ENCODE measurements at places on chromosomes 4 and X.

- peak; percentile 79 for DNase-seq
These were observed 636 bp upstream of the AMOT start for GRCh38 chrX:112841114-112841819.

GRCh38 chr4:183348706-183349659 is 26.8 kb upstream of the CLDN24 start:
- no peak for DNase-seq

GRCh38 chrX:139967300-139967699 is 2.0 kb upstream of the CXorf66 start:
- DNase-seq: no peak

GRCh38 chrX:78708262-78708661 is 39.3 kb upstream of the LPAR4 start:
- no peak for DNase-seq

GRCh38 chr4:155060419-155060818 is 148.0 kb upstream of the NPY2R start:
- DNase-seq: no peak

DNA sequence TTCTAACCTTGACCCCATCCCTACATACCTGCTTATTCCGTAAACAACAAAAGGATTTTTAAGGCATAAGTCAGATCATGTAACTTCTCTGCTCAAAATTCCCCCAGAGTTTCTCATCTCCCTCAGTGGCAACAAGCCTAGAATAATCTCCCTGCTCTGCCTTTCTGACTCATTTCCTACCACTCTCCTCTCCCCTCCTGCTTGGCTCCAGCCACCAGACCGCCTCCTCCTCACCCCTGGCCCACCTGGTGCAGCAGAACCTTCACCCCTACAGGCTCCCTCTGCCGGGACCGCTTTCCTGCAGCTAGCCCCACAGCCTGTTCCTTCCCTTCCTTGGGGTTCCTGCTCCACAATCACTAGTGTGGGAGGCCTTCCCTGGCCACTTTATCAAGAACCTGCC is 32.1 kb downstream of the TSPAN5 start:
- no peak for DNase-seq

DNA sequence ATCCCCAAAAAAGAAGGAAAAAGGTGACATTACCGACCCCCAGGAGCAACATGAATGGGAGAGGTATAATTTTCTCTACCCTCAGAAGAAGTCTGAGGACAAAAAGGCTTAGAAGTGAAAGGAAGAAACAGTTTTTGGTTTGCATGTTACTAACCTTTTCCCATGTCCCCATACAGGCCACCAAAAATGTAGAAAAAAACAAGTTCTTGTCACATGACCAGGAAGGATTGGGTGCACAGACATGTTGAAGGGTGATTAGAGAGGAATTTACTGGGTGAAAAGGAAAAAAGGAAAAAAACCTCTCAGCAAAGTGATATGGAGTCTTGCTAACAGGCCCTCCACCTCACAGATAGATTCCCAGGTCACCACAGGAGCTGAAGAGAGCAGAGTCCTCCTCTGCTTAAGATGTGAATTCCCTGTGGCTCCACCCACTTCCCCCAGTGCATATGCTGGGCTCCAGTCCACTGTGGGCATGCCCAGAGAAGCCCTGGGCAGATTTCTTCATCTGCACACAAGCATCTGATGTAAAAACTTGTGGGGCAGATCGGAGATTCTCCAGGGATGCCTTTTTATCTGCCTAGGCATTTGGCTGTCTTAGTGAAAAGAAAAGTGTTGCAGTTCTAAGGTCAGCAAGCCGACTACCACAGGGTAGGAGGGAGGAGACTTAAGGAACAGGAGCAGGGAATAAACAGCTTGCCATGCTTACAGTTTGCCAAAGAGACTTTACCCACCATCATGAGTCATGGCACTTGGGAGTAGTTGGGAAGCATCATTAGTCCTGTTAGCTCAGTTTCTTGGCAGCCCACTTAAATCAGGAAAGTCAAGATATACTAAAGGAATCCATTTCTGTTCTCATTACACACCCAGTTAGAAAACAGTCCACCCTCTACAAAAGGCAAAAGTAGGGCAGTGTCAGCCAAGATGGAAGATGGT is 25.0 kb upstream of the PASD1 start:
- no peak for DNase-seq

GRCh38 chr4:83062739-83063138 is 27.8 kb downstream of the COPS4 start:
- no peak for DNase-seq

All from T-cell (primary cell).